ENCODE measurements at places on chromosomes 5 and 9.

DNA sequence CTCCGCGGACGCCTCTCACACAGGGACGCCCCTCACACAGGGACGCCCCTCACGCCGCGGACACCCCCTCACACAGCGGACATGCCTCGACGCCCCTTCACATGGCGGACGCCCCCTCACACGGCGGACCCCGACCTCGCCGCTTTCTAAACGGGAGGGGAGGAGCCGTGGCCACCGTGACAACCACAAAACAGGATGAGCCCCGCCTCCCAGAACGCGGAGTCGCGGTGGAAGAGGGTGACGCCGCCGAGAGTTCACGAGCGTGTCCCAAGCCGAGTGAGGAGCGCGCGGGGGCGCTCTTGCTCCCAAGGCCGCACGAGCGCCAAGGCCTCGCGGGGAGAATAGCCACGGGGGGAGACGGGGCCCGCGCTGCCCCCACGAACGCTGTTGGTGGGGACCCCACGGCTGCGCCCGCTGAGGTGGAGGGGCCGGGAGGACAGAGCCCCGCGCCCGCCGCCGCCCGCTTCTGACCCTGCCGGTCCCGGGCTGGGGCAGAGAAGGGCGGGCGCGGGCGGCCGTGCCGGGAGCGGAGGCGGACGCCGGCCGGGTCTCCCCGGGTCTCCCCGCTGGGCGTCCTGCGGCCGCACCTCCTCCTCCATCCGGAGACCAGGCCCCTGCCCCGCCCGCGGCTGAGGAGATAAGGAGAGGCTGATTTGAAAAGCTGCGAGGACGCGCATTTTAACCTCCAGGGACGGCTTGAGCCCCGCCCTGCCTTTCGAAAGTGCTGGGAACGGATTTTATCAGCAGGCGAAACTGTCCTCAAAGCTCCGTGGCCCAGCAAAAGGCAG, 3.9 kb upstream of the NKD2 start:
- DNase-seq: peak; percentile 83

DNA sequence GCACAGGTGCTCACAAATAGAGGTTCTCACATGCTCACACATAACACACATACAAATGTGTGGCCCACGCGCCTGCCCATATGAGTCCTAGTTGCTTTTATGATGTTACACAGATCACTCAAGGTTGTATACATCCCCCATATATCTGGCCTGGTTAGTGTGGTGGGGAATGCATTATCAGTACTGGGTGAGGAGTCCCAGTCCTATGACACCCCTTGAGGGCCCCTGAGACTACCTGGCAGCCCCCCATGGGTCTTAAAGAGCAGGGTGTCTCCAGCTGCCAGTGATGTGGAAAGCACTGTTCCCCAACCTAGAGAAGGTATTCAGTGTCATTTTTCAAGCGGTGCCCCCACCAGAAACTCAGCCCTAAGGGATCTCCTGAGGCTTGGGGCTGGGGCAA, 2.8 kb upstream of the HAND1 start:
- DNase-seq: no peak

DNA sequence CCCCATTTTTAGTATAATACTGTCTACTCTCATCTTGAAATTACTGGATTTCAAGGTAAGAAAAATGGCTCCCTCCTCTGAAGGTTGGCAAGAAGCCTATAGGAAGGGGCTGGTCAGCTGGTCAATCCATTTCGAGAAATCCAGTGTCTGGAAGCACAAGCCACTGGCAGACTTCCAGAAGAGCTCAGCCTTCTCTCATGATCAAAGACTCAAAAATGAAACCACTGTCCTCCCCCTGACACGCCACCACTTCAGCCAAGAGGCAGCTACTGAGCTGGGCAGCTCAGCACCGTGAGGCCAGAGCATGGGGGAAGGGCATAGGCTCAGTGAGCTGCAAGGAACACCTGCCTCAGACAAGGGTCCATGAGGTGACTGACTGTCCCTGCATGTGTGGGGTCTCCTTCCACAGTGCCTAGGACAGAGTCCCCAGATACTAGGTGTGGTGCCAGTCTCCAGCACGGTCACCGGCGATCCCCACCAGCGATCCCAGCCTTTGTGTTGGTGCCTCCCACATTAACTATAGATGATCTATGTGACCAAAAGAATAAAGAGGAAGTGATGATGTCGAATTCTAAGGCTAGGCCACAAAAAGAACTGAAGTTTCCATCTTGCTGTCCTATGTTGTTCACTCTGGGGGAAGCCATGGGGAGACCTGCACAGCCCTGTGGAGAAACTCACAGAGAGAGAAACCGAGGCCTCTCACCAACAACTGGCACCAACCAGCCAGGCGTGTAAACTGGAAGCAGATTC, 100.1 kb upstream of the LRRTM2 start:
- peak; percentile 92 for DNase-seq

DNA sequence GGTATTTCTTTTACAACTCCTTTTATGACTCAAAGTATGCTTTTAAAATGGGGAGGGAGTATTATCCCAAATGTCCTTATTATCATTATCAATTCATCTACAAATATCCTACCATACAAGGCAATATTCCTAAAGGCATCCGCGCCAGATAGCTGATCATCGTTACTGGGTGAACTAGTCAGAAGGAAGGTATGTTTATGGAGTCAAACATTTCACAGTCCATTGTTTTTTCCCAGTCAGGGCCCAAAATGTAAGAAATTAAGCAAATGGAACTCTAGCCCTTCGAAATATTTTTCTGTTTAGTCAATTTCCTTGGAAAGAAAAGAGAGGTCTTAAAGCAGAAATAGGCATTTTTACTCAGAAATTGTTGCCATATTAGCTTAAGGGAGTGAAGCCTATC, 188.5 kb upstream of the CCNG1 start:
- no peak for DNase-seq

DNA sequence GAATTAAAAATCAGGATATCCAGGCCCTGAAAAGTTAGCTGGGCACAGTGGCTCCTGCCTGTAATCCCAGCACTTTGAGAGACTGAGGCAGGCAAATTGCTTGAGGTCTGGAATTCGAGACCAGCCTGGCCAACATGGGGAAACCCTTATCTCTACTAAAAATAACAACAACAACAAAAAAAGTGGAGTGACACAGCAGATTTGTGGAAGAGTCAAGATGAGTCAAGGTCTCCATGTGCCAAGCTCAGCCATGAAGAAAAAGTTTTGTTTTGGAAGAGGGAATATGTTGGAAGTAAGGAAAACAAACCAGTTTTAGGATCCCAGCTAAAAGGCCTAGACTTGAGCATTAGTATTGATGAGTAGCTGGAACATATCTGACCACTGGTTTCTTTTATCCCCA, 14.7 kb downstream of the LRRC70 start:
- no peak for DNase-seq

DNA sequence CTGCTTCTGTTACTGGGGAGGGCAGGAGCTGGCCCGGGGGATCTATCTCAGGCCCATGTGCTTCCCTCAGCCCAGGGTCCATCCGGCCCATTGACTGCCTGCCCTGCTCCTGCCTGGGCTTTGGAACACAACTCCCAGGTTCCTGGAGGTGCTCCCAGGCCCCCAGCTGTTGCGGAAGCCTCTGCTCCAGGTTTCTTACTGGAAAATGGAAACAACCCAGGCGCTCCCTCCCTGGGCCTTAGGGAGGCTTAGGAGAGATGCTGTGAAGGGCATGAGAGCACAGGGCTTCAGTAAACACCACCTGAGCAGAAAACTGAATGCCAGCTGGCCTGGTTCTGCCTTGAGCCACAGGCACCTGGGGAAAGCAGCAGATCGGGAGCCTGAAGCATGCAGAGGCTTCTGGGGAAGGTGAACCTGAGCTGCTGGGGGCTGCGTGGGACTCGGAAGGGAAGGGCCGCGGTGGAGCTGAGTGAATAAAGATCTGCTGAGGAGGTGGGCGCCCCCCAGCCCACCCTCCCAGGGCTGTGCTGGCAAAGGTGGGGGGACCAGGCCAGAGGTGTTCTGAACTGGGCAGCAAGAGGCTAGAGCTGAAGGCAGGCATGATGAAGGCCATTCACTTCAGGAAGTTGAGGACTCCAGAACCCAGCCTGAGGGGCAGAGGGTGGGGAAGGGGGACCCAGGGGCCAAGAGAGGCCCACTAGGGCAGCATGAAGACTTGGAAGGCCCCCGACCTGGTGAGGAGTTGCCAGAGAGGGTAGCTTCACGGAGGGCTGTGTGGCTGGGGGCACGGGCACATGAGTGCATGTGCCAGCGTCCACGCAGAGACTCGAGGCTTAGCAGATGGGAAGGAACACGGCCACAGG, 64.8 kb downstream of the SHB start:
- DNase-seq: no peak

- DNase-seq: no peak
These were observed 40.4 kb downstream of the ACTBL2 start for GRCh38 chr5:57442080-57442839.

DNA sequence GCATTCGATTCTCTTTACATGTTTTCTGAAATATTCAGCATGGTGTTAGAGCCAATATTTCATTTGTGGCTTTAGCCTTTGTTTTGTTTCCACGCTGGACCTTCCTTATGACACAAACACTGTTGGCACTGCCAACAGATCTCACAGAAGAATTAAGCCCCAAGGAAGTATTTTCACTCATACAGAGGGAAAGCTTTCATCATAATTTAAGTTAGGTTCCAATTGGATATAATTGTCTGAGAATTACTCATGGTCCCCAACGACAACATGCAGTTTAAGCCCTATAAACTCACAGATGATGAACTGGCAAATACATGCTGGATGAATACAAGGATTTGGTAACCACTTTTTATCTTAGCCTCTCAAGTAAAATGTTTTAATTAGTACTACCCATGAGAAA, 259.5 kb downstream of the EBF1 start:
- DNase-seq: no peak

GRCh38 chr9:114350636-114351401, 21.1 kb downstream of the ORM2 start:
- DNase-seq: no peak

DNA sequence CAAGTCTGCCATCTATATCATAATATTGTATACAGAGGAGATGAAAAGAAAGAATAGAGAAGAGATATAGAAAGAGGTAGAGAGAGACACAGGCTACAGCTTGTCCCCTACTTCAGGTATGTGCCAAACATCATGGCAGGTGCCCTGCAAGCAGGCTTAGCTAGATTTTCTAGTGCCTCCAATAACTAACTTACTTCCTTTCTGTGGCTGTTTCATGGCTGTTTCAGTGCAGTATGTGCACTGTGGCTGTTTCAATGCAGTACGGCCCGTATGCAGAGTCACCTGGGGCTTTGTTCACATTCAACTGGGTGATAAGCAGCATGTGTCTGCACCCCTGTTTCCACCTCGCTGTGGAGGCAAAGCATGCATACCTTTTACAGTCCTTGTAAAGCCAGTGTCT, 327.2 kb downstream of the NTRK2 start:
- no peak for DNase-seq

GRCh38 chr5:64765804-64766504, 2.5 kb downstream of the SREK1IP1 start:
- DNase-seq: no peak

DNA sequence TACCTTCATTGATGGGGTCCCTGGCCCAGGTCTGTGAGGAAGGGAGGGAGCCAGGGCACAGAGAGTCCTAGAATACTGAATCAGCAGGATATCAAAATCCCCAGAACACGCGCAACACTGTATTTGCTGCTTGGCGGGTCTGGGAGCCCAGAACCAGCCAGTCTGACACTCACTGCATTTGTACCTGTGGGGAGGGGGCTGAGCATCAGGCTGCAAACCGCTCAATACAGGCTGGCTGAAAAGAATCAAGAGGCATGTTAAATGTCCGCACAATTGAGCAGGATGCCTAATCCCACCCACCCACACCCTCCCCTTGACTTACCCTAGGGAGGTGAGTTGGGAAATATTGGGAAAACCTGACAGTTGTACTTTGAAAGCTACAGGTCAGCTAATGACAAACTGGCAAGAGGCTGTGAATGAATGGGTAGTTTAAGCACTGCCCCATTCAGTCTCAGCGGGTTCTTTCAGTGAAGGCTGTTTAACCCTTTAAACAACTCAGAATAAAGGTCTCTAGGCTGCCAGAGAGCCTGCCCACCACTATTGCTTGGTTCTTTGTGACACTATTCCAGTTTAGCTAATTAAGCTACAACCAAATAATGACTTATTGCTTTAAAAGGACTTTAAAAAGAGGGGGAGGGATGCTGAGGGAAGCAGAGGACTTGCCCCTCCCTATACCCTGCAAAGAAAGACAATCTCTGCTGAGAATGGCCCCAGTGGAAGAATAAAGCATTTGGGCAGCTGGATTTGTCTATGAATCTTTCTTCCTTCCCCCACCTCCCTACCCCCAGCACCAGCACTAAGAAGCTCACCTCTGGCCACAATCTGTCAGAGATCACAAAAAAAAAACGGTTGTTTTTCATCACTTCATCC, 5.0 kb downstream of the SPRY4 start:
- DNase-seq: no peak

DNA sequence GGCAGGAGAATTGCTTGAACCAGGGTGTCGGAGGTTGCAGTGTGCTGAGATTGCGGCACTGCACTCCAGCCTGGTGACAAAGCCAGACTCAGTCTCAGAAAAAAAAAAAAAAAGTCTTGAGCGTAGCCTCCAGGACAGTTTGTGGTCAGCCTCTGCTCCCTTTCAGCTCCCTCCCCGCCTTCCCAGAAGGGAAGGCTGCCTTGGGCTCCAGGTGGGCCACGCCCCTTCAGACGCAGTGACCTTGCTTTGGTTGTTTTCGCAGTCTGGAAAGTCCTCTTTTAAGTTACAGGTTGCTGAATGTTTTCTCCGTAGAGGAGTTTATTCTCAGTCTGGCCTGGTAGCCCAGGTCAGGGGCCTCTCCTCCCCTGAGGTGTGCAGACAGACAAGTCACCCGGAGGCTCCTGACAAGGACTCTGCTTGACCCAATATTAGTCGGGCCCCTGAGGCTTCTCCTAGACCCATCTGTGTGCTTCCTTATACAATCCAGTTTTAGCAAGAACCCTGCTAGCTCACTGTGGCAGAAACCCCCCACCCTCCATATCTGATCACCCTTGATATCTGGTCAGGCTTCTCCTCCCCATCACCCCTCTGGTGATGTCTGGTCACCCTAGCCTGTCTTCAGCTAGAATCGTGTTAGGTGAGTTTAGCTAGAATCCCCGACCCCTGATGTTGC, 31.6 kb upstream of the N4BP3 start:
- no peak for DNase-seq

DNA sequence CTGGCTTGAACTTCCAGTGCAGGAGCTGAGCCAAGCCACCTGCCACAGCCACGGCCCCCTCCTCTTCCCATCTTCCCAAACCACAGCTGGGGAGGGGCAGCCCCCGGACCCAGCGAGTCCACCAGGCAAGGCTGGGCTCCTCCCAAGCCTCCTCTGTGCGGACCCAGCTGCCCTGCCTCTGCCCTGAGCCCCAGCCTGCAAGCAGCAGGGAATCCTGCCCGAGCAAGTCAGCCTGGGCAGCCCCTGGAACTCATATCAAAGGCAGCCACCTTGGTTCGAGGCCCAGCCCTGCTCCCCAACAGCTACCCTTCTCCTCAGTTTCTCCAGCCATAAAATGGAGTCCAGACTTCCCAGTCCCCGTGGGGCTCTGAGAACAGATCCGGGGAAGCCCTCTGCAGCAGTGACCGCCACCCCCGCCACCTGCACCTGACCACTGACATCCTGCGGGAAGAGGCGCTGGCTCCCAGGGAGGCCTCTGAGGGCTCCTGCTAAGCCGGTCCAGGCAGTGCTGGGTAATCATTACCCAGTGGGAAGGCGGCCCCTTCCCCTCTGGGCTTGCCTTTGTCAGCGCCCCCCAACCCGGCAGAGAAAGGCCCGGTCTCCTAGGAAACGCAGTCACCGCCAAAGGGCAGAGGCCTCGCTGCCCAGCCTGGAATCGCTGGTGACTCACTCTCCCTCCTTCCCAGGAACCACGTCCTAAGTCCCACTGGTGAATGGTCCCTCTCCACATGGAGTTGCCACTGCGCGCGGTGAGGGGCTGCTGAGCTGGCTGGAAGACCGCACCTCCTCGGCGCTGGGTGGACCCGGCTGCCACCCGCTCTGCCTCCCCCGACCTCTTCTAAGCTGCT, 1.5 kb downstream of the VAV2 start:
- DNase-seq: no peak
